Stimulated activated CD4-positive, alpha-beta T cell treated with anti-CD3 and anti-CD28 coated beads, Interleukin-12 subunit alpha, Interleukin-12 subunit beta, amount 100 ng/mL, for 24 hours (primary cell): ENCODE measurements at places on chromosomes 7 and 10.

- DNase-seq, result peak; percentile 48
Measured at GRCh38 chr7:131107337-131108211, 220.1 kb upstream of the MKLN1 start.

DNA sequence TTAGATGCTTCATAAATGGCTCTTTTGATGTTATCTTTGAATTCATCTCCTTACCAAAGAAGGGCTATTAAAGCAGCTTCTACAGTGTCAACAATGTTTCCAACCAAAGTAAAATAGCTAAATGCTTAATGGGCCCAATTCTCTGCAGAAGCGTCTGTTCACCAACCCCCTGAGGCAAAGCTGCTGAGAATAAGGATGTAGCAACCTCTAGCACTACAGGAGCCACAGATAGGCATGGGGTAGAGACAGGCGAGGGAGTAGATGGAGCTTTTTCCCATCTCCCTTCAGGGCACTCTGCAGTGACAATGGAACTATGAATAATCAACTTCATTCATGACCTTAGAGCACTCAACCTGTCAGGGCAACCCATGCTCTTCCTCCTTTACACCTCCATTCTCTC is 134.1 kb downstream of the FZD1 start:
- no peak for DNase-seq

- DNase-seq, result no peak
Measured at GRCh38 chr7:43395351-43395750, 187.6 kb upstream of the STK17A start.

DNA sequence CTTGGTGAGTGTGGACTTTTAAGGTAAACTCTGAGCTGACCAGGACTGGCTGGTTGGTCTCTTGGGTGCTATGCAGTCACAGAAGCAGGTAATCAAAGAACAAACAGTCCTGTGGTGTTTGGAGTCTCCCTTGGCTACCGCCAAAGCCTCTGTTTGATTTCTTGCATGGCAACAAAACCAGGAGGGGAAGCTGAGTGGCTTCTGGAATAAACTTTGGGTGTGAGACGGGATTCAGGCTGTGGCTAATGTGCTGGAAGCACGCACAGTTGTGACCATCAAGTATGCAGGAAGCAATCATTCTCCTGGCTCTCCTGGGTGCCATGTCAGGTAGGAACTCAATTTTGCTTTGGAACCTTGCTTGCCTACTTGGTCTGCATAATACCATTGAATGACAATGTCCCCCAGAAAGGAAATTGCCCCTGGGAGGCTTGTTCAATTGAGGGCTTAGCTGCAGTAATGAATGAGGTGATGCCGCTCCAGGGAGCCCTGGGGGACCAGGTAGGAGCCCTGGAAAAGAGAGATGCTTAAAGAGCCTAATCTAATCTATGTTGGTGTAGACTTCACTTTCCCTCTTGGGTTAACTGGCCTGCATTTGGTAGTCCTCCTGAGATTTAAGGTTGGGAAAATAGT is at the start of gene CDHR3:
Gene CDHR3 (plus strand): TSS at position 227 of the 630 bp plus-strand sequence. CDS start 55 bp downstream, at position 282.
- no peak for DNase-seq

- DNase-seq, result no peak
Measured at GRCh38 chr7:85475071-85475470, 288.2 kb upstream of the SEMA3D start.

DNA sequence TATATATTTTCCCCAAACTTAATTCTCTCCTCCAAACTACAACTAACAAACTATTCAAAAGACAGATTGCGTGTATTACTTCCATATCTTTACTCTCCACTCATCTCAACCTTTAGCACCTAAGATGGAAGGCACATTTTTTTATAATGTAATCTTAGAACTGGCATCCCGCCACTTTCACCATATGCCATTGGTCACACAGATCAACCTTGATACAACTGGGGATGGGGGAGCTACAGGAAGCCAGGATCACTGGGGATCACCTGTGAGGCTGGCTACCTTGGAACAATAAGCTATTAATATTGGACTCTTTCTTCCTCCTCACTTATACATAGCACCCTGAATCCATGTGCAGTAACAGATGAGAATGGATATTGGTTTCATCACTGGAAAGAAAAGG is 469.6 kb upstream of the LRRN3 start:
- DNase-seq, result no peak

GRCh38 chr7:71995111-71995510 is 417.0 kb downstream of the CALN1 start:
- DNase-seq, result no peak

GRCh38 chr10:79230328-79230830 is 116.9 kb upstream of the PPIF start:
- no peak for DNase-seq

DNA sequence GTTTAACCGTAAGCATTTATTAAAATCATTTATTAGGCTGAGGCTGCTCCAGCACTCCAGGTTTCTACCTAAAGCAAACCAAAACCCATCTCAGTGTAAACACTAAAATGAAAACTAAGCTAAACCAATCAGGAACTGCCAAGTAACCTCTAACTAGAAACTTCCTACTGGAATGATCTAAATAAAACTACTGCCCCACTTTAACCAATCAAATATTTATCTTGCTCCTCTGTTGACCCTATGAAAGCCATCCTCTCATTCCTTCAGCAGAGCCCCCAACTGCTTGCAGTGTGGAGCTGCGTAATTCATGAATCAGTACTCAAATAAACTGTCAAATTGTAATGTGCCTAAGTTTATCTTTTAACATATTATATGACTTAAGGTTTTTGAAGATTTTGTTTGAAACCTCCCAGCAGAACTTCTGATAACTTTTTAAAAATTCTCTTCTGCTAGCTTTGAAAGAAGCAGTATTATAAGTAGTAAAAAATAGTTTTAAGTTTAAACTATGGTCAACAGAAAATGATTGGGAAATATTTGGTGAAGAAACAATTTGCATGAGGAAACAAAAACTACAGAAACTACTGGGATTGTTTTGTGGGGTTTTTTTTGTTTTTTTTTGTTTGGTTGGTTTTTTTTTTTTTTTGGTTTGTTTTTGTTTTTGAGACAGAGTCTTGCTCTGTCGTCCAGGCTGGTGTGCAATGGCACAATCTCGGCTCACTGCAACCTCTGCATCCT is 47.4 kb downstream of the GPR37 start:
- DNase-seq, result no peak

GRCh38 chr7:22477876-22478450 is 22.0 kb downstream of the STEAP1B start:
- no peak for DNase-seq

DNA sequence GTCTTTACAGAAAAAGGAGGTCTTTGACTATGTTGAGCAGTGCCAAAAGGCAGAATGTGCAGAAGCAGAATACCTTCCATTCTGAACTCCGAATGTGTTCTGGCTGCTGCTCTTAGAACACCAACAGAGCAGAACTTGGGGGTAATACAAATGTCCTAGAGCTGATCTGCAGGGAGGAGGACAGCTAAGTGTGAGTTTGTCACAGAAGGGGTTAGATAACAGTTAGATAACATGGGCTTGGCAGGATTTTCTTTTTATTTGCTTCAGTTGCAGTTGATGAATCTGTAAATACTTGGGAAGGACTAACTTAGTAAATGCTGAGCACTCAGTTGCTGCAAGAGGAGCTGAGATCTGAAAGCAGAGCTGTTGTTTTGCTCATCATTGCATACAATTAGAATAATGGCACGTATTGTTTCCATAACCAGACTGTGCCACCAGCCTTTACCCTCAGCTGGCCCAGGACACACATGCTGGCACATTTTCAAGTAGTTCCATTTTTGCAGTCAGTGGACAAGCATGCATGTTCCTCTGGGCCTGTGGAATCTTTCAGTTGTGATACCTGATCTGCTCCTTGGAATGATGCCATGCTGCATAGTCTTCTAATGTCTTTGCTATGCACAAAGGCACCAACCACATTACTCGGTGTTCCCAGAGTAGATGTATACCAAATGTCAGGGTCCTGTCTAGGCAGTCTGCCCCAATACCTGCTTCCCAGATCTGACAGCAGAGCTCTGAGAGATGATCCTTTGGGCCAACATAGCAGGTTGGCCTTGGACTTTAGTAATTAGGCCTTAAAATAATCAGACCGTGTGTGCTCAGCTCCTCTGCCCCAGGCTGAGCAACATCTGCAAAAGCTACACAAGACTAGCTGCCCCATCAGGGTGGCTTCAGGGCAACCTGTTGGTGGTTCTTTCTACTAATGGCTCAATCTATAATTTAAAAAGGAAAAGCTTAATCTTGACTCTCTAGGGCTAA is 55.7 kb downstream of the GSDME start:
- no peak for DNase-seq

DNA sequence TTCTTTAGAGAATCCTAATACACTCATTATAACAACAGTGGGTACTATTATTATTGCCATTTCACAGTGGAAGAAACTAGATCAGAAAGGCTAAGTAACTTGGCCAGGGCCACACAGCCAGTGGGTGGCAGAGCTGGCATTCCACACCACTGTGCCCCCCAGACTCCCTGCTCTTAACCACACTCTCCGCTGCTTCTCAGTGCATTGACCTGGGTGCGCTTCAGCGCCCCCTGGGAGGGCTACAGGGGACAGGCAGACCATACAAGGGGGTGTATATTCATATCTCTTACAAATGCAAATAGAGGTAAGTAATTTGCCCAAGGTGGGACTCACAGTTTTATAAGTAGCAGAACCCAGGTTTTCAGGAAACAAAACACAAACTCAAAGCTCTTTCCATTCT is 77.0 kb upstream of the NMT2 start:
- DNase-seq, result no peak

DNA sequence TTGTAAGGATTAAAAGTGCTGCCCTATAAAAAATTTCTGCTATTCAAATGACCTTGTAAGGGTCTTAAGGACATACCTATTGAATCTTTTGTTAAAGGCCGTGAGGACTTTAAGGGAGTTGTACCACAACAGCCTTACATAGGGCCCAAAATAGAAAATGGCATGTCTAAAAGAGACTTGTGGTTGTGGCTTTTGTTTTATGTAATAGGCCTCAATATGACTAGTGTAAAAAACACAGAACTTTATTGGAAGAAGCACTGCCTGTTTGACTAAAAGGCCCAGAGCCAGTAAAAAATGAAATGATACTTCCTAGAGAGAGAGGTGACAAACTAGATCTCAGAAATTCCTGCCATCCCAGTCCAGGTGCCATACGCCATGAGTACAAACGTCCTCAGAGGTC is 286.6 kb downstream of the SEMA3D start:
- DNase-seq, result no peak

DNA sequence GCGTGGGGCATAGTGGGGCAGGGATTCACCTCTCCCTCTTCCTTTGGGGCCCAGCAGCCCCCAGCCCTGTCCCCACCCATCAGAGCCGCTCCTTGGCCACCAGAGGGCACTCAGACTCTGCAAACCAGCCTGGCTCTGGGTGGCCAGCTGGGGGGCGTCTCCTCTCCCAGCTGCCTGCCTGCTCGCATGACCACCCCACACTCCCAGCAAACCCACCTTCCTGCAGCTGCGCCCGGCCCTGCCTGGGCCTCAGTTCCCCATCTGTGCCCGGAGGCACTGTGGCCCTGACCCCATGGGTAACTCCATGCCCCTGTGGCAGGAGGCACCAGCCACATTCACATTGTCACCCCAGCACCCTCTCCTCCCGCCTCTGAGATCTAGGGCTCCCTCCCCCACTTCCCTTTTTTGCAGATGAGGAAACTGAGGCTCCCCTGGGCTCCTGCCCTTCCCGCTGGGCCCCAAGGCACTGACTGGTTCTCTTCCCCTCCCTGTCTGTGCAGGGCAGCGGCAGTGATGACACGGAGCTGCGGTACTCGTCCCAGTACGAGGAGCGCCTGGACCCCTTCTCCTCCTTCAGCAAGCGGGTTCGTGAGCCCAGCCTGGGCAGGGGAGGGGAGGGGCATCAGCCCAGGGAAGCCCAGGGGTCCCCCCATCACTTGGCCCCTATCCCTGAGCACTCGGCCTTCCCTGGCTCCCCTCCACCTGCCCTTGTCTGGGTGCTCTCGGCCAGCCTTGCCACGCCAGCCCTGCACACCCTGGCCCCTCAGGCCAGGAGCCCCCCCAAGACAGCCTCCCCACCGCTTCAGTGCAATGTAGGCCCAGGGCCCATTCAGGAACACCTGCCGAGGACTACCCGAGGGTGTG is 6.9 kb upstream of the SH2B2 start:
- peak; percentile 48 for DNase-seq

DNA sequence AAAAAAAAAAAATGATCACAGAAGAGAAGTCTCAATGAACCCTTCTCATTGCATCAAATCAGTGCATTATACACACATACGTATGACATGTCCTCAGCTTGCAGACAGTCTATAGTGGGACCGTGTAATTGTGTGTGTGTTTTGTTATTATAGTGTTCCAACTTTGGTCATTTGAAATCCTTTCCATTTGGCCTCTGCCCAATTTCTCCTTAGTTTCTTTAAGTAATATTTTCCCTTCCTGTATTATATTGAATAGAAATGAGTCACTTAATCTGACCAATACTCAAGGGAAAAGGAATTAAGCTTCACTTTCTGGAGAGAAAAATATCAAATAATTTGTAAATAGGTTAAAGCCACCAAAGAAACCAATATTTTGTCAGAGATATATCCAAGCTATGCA is 415.5 kb upstream of the SORCS1 start:
- no peak for DNase-seq

DNA sequence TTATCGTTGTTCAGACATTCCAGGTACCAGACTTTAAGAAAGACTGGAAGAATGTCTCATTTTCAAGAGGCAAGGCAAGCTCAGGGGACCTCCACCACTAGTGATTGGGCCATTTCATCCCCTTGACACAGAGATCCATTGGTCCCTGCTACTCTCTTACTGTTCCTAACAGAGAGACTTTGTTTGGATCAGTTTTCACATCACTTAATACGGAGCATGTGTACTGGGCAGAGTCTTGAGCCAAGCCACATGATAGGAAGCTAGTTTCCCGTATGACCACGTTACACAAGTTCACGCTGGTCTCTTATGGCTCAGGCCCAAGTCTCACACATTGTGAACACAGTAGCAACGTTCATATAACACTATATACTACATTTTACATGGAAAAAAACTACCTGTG is 269.9 kb downstream of the BAMBI start:
- no peak for DNase-seq

GRCh38 chr7:2927592-2927991 is 83.5 kb upstream of the GNA12 start:
- no peak for DNase-seq

DNA sequence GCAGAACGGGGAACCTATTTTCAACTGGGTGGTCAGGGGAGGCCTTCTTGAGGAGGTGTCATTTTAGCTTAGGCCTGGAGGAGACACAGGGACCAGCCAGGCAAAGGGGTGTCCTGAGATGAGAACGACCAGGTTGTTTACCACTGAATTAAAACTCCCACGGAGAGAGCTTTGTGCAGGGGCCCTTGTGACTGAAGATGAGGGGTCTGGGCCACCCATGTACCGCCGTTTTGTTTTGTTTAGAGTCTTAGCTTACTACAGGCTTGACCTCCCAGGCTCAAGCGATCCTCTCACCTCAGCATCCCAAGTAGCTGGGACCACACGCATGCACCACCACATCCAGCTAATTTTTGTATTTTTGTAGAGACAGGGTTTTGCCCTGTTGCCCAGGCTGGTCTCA is 80.4 kb downstream of the FAM171A1 start:
- no peak for DNase-seq

- no peak for DNase-seq
Measured at GRCh38 chr7:27162561-27163287, 2.6 kb downstream of the HOXA9 start.

GRCh38 chr7:99369767-99370391 is 4.7 kb upstream of the ARPC1B start:
- no peak for DNase-seq
